ENCODE measurements at places on chromosomes 7 and 10. TPM values are rescaled to one million over a fixed set of nuclear protein-coding genes. Genes with fewer than 3 reads are reported as not detected.
A peak's percentile ranks its signal among the peaks of the same experiment; 100 is the strongest.

The TCAF1 gene
- 7.7 TPM for total RNA-seq

The OPN4 gene
- not detected for total RNA-seq

The SUMF2 gene
- total RNA-seq = 102 TPM

The FAM241B gene
- total RNA-seq = 14.1 TPM

The LRMDA gene
- not detected for total RNA-seq

The FAM25G gene
- total RNA-seq = not detected

The ENTPD1 gene
- 0.64 TPM for total RNA-seq

The PRSS1 gene
- total RNA-seq = not detected

The PPP1R3C gene
- total RNA-seq = not detected

DNA sequence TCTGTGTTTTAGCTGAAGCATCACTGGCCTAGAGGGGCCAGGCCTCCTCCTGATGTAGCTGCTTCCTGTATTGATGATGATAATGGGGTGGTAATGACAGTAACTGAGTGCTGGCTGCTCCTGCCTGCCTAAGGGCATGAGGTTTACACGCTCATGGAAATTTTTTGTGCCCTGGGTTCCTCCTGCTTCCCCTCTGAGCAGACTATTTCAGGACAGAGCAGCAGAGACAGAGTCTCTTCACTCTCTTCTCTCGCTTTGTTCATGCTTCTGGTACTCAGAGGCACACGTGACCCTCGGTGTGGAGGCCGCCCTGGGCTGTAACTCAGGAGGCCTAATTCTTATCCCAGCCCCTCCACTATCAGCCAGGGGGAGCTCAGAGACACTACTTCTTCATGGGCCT, 27.9 kb downstream of the LRRC20 start:
- no peak for DNase-seq

DNA sequence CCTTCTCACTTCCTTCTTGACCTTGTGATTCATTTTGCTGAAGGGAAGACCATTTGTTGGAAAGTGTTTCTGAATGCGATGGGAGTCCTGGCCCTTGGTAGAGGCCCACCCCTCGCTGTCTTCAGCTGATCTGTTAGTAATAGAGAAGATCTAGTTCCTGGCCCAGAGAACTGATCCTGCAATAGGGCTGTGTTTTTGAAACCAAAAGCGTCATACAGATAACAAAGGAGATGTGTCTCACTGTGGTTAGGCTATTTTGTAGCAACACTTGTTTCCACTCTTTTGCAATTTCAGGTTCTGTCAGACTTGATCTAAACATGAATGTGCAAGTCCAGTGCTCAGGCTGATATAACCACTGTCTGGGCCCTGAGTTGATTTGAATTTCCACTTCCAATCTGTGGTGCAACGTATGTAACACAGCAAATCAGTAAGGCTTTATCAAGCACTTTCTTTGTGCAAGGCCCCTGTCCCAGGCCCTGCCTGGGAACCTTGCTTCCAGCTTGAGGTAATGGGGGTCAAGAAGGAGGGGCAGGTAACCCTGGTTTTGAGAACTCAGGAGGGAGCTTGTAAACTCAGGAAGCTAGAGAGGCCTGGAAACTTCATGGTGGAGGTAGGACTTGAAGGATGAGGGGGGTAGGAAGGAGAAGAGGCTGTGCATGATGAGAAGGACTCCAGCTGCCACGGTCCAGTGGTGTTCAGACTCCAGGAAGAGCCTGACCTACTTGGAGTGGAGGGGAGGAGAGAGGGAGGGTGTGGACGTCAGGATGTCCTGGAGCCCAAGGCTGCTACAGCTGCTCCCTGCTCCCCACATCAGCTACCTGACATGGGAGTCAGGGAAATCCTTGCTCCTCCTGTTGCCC, 42.2 kb upstream of the SRGN start:
- peak; percentile 78 for DNase-seq

- no peak for DNase-seq
Observed at GRCh38 chr10:129626796-129627435, 159.9 kb downstream of the MGMT start.

- no peak for DNase-seq
Observed at GRCh38 chr10:3622845-3623621, 162.0 kb downstream of the KLF6 start.

GRCh38 chr10:43808136-43808535, 159.5 kb upstream of the ZNF32 start:
- no peak for DNase-seq

GRCh38 chr10:4931587-4931986, 31.6 kb upstream of the AKR1C1 start:
- no peak for DNase-seq

DNA sequence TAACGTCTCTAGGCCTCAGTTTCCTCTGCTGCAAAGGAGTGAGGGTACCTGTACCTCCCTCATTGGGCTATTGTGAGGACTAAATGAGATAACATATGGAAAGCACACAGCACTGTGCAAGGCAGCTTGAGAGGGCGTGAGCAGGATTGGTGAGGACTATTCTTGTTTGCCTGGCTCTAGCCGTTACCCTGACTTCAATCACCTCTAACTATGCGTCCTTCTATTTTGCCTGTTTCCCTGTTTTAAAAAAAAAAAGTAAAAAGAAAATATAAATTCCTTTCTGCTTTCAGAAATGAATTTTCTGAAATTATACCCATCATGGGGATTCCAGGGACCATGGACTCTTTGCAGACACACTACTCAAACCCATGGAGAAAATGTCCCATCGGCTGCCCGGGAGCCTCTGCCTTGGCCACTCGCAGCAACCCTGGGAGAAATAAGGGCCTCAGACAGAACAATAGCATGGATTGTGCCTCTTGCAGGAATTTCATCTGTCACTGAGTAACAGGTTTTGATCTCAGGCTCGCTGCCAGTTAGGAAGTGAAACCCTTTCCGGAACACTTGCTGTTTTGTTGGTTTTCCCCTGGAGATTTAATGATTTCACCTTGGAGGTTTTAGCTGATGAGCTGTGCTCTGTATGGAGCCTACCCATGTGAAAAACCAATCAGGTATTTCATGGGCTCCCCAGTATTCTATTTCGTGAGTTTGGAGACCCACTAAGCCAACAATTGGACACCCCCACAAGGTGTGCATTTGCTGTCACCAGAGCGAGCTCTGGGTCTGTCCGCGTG, 55.6 kb downstream of the STEAP1B start:
- no peak for DNase-seq

GRCh38 chr7:113775401-113775800, 143.4 kb downstream of the PPP1R3A start:
- DNase-seq = no peak

GRCh38 chr7:135111379-135111778, 36.5 kb upstream of the TMEM140 start:
- DNase-seq = no peak

GRCh38 chr10:7045891-7046599, 364.8 kb downstream of the SFMBT2 start:
- peak; percentile 65 for DNase-seq

DNA sequence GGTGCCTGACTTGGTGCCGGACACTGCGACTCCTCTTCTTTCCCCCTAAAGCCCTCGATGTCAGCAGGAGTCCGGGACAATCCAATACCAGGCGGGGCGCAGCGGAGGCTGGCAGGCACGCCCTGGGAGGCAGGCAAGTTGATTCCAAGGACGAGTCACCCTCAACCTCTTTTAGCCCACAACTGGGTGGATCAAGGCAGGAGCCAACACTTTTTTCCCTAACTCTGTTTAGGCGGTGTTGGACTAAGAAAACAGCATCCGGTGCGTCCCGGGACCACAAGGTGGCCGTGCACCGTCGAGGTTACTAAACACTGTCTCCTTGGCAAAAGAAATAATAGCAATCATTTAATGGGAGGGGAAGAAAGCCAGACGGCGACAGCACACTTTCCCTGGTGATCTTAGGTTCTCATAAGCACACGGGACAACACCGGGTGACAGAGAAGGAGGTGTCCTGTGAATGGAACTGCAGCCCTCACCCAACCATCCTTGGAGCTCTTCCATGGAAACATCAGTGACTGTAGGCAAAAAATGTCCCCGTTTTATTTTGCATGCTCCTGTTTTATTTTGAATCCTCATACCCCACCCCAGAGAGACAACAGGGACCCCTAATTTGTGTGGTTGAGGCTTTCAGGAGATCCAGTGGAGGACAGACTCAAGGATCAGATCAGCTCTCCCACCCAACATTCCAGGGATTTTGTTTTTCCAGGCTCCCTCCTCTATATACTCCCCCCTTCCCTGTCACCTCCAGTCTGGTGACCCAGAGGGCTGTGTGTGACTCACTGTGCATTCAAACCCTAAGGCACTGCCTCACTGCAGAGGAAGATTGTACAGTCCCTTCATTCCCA, 1.3 kb upstream of the CALCR start:
- DNase-seq = no peak

DNA sequence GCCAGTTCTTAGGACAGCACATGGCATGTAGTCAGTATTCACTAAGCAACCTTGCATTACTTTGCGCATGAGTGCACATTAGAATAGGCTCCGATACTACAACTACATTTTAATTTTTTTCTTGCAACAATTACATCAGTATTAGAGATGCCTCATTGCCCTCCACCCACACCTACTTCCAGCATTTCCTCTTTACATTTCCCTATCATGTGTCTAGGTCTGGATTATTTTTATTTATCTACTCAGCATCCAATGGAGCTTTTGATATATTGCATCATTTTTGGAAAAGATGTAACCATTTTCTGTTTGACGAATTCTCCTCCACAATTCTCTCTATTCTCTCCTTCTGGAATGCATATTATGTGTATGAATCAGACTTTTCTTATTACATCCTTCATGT, 258.2 kb upstream of the GLI3 start:
- DNase-seq = no peak

GRCh38 chr10:29535012-29535777, 99.6 kb downstream of the SVIL start:
- DNase-seq = no peak

DNA sequence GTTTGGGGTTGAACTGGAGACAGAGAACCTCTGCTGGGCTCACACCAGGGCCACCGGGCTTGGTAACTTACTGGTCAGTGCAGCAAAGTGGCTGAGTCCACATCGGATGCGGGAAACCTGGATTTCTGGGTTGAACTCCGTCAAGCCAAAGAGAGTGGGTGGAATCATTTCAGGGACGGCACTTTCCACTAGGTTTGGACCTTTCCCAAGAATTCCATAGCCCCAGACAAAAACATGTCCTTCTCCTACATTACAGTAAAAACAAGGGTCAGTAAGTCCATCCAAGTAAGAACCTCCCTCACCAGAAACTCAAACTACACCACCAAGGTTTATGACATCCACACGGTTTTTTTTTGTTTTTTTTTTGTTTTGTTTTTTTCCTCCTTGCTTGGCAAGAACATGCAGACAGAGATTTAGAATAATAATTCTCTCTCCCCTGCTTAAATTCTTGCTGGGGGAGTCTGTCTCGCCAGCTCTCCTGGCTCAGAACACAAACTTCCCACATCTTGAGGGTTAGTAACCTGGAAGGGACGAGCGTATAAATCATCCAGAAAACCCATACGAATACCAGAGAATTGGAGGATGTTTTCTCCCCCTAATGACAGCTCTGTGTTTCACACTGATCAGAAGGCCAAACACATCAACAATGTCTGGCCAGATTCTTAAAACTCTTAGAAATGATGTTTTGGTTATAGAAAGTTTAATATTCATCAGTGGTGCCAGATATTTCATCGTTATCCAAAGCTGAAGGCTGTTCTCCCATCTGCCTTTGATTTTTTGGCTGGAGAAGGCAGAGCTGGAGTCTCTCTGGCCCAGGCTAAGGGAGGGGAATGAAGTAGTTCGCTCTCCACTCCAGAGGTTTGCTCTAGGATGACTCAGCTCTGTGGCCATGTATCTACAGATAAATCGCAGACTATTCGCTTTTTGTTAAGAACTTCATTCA, 17.5 kb downstream of the RCC1L start:
- no peak for DNase-seq

DNA sequence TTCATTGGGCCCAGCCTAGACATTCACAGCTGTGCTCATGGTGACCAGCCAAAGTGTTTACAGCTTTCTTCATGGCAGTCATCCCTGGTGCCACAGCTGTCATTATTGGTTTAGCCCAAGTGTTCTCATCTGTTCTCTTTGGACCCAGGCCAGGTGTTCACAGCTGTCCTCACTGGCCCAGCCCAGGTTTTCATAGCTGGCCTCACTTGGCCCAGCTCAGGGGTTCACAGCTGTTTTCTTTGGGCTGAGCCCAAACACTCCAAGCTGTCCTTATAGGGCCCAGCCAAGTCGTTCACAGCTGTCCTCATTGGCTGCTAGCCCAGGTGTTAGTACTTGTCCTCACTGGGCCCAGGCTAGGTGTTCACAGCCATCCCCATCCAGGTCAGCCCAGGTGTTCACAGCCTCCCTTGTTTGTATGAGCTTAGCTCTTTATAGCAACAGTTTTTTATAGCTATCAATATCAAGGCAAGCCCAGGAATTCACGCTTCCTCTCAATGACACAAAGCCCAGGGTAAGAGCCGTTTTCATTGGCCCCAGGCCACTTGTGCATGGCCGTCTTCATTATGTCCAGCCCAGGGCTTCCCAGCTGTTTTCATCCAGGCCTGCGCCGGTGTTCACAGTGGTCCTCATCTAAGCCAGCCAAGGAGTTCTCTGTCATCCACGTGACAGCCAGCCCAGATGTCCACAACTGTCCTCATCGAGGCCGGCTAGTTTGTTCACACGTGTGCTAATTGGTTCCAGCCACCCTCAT, 11.6 kb downstream of the FRG2B start:
- DNase-seq = no peak

GRCh38 chr7:55250313-55250712, 114.8 kb upstream of the LANCL2 start:
- no peak for DNase-seq

- no peak for DNase-seq
Observed at GRCh38 chr7:66076462-66077329, 1.1 kb downstream of the ASL start.

- no peak for DNase-seq
Observed at GRCh38 chr7:8908889-8909288, 475.5 kb downstream of the NXPH1 start.

- DNase-seq = no peak
Observed at GRCh38 chr7:110974441-110974840, 116.5 kb upstream of the LRRN3 start.

- no peak for DNase-seq
Observed at GRCh38 chr7:81235997-81236396, 317.1 kb upstream of the SEMA3C start.

DNA sequence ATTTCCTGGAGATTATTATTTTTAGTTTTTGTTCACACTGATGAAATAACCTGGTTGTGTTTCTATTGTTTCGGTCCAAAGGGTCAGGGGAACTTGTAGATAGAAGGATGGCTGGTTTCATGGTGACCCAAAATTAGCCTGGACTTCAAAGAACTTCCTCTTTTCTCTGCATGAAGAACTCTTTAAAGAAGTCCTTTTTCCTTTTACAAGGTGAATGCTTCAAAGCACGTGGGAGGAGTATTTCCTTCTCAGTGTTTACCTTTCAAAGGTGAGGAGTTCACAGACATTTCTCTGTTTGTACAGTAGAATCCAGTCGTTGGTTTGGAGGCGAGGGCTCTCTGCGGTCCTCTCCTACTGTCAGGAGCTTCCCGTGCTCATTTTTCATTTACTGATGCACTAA, 561.7 kb downstream of the GATA3 start:
- no peak for DNase-seq

DNA sequence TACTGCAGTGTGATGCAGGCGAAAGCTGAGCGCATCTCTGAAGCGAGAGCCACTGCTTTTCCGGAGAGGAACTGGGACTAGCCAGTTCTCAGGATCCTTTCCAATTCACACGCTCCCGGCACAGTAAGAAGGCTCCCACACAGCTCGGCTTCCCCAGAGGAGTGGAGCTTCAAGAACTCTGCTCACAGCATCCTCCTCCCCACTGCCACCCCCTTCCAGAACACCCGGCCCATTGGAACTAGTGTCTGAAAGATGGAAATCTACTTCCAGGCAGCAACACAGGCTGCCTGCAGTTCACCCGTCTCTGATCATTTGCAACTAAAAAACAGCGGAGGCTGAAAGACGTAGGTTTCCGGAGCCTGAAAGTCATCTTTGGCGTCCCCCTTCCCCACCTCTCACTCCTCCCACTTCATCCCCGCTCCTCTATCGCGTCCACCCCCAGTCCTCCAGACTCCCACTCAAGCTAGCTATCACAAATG, at the start of gene DGKB:
DGKB (minus strand) TSS at position 163 of the 479 bp plus-strand sequence.
- DNase-seq = no peak

Data from CD4-positive, alpha-beta T cell (primary cell).